ENCODE measurements at places on chromosomes 16 and 17. TPM values are rescaled to one million over a fixed set of nuclear protein-coding genes. Genes with fewer than 3 reads are reported as not detected.

The SMIM22 gene
- not detected for total RNA-seq

The ATF7IP2 gene
- total RNA-seq = 1.2 TPM

The KRTAP3-1 gene
- not detected for total RNA-seq

The KREMEN2 gene
- 0.17 TPM for total RNA-seq

The C16orf92 gene
- not detected for total RNA-seq

The ATP1B2 gene
- 0.17 TPM for total RNA-seq

The PRSS53 gene
- total RNA-seq = 2.5 TPM

The KRTAP4-3 gene
- total RNA-seq = not detected

The KRTAP17-1 gene
- total RNA-seq = not detected

The ZFP90 gene
- total RNA-seq = 44.8 TPM

The ASB16 gene
- total RNA-seq = 0.73 TPM

The KRTAP4-16 gene
- total RNA-seq = not detected

The SMTNL2 gene
- total RNA-seq = 1.2 TPM

The DOC2A gene
- total RNA-seq = 1.2 TPM

The SLC2A4 gene
- total RNA-seq = 0.44 TPM

The KCNH6 gene
- not detected for total RNA-seq

The ENPP7 gene
- not detected for total RNA-seq

The HOXB8 gene
- total RNA-seq = not detected

The SPN gene
- total RNA-seq = not detected

The GCGR gene
- total RNA-seq = not detected

The CA5A gene
- total RNA-seq = not detected

The CASKIN1 gene
- total RNA-seq = 2.0 TPM

The TP53TG3 gene
- not detected for total RNA-seq

The BORCS6 gene
- 9.9 TPM for total RNA-seq

The CCDC40 gene
- total RNA-seq = 2.0 TPM

Data from smooth muscle cell of trachea (primary cell).